ENCODE measurements at places on chromosomes 5 and 9. TPM values are rescaled to one million over a fixed set of nuclear protein-coding genes. Genes with fewer than 3 reads are reported as not detected.

DNA sequence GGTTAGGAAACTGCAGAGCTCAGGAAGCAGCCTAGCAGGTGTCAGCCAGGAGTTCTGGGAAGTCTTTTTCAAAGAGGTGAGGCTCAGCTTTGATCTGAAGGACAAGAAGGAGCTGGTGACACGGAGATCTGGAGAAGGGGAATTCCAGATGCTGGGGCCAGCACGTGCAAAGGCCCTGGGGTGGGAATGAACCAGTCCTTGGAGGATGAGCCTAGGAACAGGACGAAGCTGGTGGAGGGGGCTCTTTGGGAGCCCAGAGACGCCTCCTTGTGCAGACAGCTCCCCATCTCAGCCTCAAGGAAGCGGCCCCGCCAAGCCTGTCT, 15.2 kb upstream of the RNU6ATAC start:
- DNase-seq, result no peak
- no peak overlapping the region for H3K27ac ChIP-seq
- H3K4me1 ChIP-seq, result no peaks in the 10 kb centered on the region
- H3K4me3 ChIP-seq, result no peak overlapping the region
- H3K27me3 ChIP-seq, result no peaks in the 10 kb centered on the region
- peaks cover 3% of the 10 kb centered on the region for H3K36me3 ChIP-seq

- H3K27me3 ChIP-seq, result no peaks in the 10 kb centered on the region
- no peak overlapping the region for H3K4me3 ChIP-seq
- no peak overlapping the region for H3K27ac ChIP-seq
- no peaks in the 10 kb centered on the region for H3K4me1 ChIP-seq
- DNase-seq, result peak; percentile 71
Observed at GRCh38 chr5:10485142-10485795, 43.6 kb downstream of the ROPN1L start.

Gene TIMD4
- not detected for total RNA-seq

Gene BAAT
- total RNA-seq, result 0.15 TPM

- no peak for DNase-seq
- no peaks in the 10 kb centered on the region for H3K36me3 ChIP-seq
- no peak overlapping the region for H3K4me3 ChIP-seq
- no peak overlapping the region for H3K27ac ChIP-seq
- H3K4me1 ChIP-seq, result peaks cover 3% of the 10 kb centered on the region
- H3K27me3 ChIP-seq, result no peaks in the 10 kb centered on the region
Observed at GRCh38 chr9:7752481-7752880, 47.1 kb downstream of the DMAC1 start.

Gene ERP44
- 15.4 TPM for total RNA-seq
